ENCODE measurements at places on chromosomes 6 and 20. TPM values are rescaled to one million over a fixed set of nuclear protein-coding genes. Genes with fewer than 3 reads are reported as not detected.

GRCh38 chr6:87165185-87165584 is 9.8 kb downstream of the ZNF292 start:
- no peak for DNase-seq

DNA sequence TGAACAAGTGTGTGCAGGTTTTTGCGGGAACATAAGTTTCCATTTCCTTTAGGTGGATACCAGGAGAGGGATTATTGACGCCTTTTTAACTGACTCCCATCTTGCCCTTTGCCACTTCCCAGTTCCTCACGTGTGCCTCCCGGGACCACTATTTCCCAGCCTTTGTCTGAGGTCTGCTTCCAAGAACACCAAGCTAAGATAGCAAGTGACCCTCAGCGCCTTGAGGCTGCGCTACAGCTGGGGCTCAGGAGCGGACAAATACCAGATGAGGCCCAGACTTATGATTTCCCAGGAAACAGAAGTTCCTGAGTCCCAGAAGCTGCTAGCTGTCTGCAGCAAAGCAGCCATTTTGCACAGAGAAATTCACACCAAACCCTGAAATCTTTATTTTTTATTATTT is 216.7 kb downstream of the SYNDIG1 start:
- no peak for DNase-seq

DNA sequence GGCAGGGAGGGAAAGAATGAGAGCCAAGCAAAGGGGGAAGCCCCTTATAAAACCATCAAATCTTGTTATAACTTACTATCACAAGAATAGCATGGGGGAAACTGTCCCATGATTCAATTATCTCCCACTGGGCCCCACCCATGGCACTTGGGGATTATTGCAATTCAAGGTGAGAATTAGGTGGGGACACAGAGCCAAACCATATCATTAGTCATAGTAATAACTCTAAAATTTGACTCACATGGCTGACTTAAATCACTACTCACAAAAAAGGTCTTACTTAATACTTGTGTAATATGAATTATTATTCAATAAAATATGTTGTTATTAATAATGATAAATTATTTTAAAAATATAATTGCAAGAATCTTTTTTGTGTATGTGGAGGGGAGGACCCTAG is 178.1 kb upstream of the TCF21 start:
- DNase-seq, result no peak

The CLPSL2 gene
- not detected for total RNA-seq

DNA sequence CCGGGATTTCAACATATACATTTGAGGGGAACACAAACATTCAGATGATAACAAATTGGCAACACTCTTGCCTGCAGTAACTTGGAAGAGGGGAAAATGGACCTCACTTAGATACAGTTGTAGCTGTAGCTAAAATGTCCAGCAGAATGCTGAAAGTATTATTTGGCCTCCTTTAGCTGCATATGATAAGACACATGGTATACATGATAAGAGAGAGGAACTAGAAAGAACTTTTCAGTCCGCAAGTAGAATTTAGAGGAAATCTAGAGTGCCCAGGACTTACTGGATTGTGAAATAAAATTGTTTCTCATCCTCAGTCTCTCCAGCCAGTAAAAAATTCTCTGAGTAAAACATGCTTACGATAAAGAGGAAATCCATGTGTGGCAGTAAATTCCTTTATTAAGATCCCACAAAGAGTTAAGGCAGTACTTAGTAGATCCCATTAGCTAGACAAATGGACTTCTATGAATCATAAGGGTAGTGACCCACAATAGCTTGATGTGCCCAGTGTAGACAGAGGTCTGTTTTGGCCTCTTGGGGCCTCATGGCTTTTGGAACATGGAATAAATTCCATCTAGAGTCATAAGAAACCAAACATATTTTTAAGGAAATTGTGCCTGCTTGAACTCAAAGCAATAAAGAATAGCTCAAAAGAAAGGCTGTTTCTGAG is 87.9 kb upstream of the RBM24 start:
- DNase-seq, result no peak

DNA sequence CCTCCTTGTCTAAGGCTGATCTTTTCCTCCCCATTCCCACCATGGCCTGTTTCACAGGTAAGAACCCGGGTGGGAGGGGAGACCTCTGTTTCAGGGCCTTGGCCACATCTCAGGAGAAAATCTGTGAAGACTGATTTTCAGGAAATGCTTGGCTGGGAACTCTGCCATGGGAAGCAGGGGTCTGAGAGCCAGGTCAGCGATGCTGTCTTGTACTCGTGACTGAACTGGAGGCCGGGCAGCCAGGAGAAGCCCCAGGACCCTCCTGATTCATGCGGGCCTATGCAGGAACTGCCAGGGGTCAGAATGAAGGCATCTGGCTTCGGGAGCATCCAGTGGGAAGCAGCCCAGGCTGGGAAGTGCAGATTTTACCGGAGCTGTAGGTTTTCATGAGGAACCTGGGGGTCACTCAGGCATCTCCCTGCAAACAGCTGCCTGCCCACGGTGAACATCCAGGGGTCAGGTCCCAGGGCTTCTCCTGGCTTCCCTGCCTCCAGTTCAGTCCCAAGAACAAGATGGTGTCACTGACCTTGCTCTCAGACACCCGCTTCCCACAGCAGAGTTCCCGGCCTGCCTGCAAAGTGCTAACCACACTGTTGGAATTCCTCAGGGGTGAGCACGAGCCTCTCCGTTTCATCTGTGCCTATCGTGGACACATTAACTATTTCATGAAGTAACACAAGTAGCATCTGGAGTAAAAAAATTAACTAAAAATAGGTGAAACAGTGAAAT is 90.2 kb upstream of the SULF2 start:
- DNase-seq, result no peak

DNA sequence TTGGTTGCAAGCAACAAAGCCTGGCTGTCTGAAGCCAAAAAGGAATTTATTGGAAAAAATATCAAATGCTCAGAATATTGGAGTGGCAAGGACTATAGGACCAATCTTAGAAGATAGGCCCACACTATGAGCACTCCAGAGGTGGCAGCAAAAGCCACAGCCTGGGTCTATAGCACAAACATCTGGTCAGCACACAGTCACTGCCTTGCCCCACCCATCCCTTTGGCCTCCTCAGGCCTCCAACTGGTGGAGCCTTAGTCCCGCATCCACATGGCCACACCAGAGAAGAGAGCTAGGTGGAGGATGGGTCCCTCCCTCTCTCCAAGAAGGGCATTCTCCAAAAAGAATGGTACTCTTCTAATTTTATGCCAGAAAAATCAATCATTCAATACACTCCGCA is 14.0 kb downstream of the NUDT3 start:
- no peak for DNase-seq

The AGPAT1 gene
- 13.6 TPM for total RNA-seq

Data from skin of body (tissue), 3 donors.